Spinal cord (tissue), 10 donors: ENCODE measurements at places on chromosomes 6 and 20. TPM values are rescaled to one million over a fixed set of nuclear protein-coding genes. Genes with fewer than 3 reads are reported as not detected.

Gene HUS1B
- polyA plus RNA-seq = not detected

Gene VGLL2
- polyA plus RNA-seq = 0.71 TPM

Gene CD93
- 19.6 TPM for polyA plus RNA-seq

Gene TRIM15
- polyA plus RNA-seq = not detected

Gene CRISP2
- polyA plus RNA-seq = 2.6 TPM

Gene POPDC3
- polyA plus RNA-seq = 4.9 TPM

Gene WFDC12
- polyA plus RNA-seq = not detected

Gene HTR1B
- 4.0 TPM for polyA plus RNA-seq

Gene SLC2A10
- polyA plus RNA-seq = 15.2 TPM

Gene CFAP61
- polyA plus RNA-seq = 5.8 TPM

Gene ROS1
- polyA plus RNA-seq = 0.03 TPM

Gene TREML1
- polyA plus RNA-seq = 2.1 TPM

Gene CENPQ
- 12.9 TPM for polyA plus RNA-seq

Gene THBD
- polyA plus RNA-seq = 7.2 TPM

Gene FAM184A
- 36.4 TPM for polyA plus RNA-seq
